ENCODE measurements at places on chromosomes 2 and 18. TPM values are rescaled to one million over a fixed set of nuclear protein-coding genes. Genes with fewer than 3 reads are reported as not detected.

The OBSL1 gene
- total RNA-seq, result 0.25 TPM

The ORC2 gene
- total RNA-seq, result 46.7 TPM

The DUSP19 gene
- total RNA-seq, result 0.73 TPM

The USP37 gene
- 30.3 TPM for total RNA-seq

The ST8SIA5 gene
- 0.32 TPM for total RNA-seq

The TMEM247 gene
- total RNA-seq, result not detected

The LYPD6 gene
- not detected for total RNA-seq

Measured in T-helper 1 cell treated with Interleukin-12 subunit alpha and Interleukin-12 subunit beta and Interleukin-4 antibody, amounts not matched to agents 30 ng/mL and 1 ng/mL, for 36 hours (primary cell).